Fibroblast of gingiva (primary cell): ENCODE measurements at places on chromosomes 5 and 9.

GRCh38 chr9:27765266-27766072 lies 192.2 kb upstream of the C9orf72 start:
- DNase-seq = no peak

DNA sequence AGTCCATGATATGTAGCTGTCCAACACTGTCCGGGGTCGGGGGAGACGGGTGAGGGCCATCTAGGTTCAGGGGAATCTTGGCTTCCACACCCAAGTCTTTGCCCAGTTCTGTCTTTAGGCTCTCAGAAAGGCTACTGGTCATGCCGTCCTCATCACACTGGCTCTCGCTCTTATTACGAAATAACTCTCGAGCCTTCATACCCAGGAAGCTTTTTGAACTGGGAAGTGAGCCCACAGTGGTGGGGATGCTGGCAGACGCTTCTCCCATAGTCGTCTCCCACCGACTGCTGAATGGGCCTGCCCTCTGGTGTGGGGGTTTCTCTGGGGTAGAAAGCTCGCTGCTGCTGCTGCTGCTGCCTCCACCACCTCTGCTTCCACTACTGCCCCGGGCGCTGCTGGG lies 17.6 kb downstream of the SPACA9 start:
- no peak for DNase-seq

DNA sequence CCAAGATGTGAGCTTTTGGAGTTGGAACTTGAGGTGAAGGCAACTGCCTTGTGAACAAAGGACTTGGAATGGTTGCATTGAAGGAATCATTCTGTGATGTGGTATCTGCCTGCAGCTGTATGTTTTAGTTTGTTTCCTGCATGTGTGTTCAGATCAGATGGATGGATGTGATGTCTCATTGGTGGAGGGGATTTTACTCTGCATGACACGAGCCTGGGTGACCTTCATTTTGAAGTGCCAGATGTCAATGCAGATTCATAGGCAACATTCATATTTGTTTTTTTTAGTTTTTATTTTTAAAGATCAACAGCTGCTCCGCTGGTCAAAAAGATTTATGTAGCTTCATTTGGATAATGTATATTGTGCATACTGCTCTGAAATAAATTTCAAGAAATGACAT lies 13.5 kb downstream of the FBXL7 start:
- DNase-seq = no peak

DNA sequence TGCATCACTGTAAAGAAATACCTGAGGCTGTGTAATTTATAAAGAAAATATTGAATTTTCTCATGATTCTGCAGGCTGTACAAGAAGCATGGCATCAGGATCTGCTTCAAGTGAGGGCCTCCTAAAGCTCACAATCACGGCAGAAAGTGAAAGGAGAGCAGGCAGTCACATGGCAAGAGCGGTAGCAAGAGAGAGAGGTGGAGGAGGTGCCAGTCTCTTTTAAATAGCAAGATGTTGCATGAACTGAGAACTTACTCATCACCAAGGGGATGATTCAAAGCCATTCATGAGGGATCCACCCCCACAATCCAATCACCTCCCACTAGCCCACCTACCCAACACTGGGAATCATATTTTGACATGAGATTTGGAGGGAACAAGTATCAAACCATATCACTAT lies 184.5 kb upstream of the PAPPA start:
- no peak for DNase-seq

GRCh38 chr5:91061094-91061493 lies 322.0 kb downstream of the ARRDC3 start:
- DNase-seq = no peak

DNA sequence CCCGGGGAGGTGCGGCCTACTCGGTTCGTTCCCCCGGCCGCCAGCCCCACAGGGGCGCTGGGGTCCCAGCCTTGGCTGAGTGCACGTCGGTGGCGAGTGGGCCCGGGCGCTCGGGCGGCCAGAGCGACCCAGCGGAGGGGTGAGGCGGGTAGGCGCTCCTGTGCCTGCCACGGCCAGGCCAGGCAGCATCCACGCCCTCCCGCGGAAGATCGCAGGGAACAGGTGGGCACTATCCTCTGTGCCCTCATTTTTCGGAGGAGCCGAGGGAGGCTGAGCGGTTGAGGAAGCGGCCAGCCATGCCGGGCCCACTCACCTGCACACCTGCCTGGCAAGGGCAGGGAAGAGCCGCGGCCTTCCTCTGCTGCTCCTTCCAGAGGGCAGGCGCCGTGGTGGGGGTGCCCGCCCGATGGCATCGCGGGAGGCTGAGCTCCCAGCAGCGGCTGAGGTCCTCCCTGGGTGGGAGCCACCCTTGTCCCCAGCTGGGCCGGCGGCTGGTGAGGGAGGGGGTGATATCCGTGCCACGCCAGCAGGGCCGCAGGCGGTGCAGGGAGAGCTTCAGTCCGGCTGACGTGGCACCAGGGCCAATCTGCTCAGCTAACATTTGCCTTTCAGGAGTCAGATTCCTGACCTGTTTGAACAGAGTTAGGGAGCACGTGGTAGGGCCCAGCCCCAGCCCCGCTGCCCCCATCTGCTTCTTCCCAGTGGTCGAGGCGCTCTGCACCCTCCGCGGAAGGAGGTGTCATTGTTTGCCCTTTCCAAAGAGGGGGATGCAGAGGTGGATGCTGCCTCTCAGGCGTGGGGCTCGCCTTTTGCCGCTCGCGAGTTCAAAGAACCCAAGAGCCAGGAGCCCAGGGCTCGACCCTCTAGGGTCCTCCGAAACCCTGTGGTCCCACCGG lies 1.6 kb upstream of the SEC16A start:
- DNase-seq = no peak

GRCh38 chr5:77003246-77003645 lies 27.0 kb upstream of the AGGF1 start:
- no peak for DNase-seq

- DNase-seq = no peak
Observed at GRCh38 chr9:27749838-27750237, 176.6 kb upstream of the C9orf72 start.

- DNase-seq = no peak
Observed at GRCh38 chr9:79524266-79524665, 47.5 kb upstream of the TLE4 start.

- no peak for DNase-seq
Observed at GRCh38 chr5:117077142-117077541, 502.5 kb upstream of the SEMA6A start.

DNA sequence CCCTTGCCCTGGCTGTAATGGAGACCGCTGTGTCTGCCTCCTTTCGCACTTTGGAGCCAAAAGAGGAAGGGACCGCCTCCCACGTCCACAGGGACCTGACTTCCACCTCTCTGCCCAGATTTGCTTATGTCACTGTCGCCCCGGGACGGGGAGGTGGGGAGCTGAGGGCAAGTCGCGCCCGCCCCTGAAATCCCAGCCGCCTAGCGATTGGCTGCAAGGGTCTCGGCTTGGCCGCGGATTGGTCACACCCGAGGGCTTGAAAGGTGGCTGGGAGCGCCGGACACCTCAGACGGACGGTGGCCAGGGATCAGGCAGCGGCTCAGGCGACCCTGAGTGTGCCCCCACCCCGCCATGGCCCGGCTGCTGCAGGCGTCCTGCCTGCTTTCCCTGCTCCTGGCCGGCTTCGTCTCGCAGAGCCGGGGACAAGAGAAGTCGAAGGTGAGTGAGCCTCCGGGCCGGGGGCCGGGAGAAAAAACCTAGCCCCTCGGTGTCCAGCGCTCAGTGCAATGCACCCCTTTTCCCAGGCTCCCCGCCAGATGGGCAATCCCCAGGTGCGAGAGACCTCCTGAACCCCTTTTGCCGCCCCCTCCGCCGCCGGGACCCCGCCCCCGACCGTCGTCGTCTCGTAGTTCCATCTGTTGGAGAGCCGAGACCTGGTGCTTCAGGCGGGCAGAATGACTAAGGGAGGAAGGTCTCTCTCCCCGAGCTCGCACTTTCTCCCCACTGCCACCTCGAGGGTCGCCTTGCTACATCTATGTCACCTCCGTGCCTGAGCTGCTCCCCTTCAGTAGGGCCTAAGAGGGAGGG lies at the start of gene GPX3:
GPX3 (plus strand) TSS at position 288 of the 807 bp plus-strand sequence; CDS start at position 352, 64 bp downstream.
- DNase-seq = peak; percentile 47

GRCh38 chr9:76090909-76091308 lies 200.4 kb downstream of the PCSK5 start:
- no peak for DNase-seq

- DNase-seq = no peak
Observed at GRCh38 chr9:129068110-129068509, 12.8 kb upstream of the DOLPP1 start.

- peak; percentile 96 for DNase-seq
Observed at GRCh38 chr9:16413509-16414016, 456.9 kb downstream of the BNC2 start.

- DNase-seq = no peak
Observed at GRCh38 chr9:98573749-98574278, 134.9 kb downstream of the GABBR2 start.

- no peak for DNase-seq
Observed at GRCh38 chr5:87190687-87191086, 77.0 kb upstream of the RASA1 start.

- DNase-seq = no peak
Observed at GRCh38 chr9:137421838-137422603, 941 bp downstream of the EXD3 start.

DNA sequence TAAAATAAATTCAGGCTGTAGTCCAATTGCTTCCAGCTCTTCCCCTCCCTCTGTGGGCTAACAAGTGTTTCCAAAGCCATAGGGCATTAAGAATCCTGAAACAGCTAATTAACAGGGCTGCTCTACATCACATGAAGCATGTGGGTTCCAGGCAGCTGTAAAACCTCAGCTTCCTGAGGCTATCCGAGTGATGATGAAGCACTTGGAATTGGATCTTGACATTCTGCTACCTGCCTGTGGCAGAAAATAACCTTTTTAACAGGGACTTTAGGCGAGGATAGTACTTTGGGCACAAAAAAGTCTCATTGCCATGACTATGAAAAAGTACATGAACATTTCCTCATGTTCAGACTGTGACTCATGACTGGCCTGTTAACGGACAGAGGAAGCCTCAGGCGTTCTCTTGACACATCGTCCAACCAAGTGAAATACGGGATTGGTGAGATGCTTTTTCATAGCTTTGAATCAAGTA lies 107.2 kb downstream of the PDE4D start:
- peak; percentile 84 for DNase-seq

DNA sequence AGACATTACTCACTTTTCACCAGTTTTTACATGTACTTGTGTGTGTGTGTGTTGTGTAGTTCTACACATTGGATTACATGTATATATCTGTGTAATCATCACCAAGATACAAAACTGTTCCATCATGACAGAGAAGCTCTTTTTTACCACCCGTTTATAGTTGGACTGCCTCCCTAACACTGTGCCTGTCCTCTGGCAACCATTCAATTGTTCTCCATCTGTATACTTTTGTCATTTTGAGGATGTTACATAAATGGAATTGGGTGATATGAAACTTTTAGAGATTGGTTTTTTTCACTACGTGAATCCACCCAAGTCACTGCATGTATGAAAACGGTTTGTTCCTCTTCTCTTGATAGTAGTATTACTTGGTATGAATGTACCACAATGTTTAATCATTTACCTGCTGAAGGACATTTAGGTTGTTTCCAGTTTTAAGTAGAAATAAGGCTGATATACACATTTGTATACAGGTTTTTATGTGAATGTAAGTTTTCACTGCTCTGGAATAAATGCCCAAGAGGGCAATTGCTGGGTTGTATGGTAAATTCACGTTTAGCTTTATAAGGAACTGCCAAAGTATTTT lies 126.2 kb downstream of the MAPKAP1 start:
- DNase-seq = no peak
